ENCODE measurements at places on chromosomes 2 and 18.

- no peak for DNase-seq
Observed at GRCh38 chr2:235594041-235594440, 100.2 kb downstream of the AGAP1 start.

- no peak for DNase-seq
Observed at GRCh38 chr2:70767079-70767698, 811 bp downstream of the ADD2 start.

DNA sequence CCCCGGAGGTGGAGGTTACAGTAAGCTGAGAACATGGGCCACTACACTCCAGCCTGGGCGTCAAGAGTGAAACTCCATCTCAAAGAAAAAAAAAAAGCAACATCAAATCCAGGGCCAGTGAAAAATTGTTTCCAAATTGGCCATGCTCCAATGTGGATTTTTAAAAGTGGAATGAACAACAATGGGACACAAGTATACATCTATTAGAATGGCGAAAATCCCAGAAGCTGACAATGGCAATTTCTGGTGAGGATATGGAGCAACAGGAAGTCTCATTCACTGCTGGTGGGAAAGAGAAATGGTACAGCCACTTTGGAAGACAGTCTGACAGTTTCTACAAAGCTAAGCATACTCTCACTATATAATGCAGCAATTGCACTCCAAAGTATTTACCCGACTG lies 161.4 kb downstream of the UXS1 start:
- no peak for DNase-seq

GRCh38 chr2:3728104-3729054 lies 25.0 kb downstream of the DCDC2C start:
- DNase-seq: no peak

DNA sequence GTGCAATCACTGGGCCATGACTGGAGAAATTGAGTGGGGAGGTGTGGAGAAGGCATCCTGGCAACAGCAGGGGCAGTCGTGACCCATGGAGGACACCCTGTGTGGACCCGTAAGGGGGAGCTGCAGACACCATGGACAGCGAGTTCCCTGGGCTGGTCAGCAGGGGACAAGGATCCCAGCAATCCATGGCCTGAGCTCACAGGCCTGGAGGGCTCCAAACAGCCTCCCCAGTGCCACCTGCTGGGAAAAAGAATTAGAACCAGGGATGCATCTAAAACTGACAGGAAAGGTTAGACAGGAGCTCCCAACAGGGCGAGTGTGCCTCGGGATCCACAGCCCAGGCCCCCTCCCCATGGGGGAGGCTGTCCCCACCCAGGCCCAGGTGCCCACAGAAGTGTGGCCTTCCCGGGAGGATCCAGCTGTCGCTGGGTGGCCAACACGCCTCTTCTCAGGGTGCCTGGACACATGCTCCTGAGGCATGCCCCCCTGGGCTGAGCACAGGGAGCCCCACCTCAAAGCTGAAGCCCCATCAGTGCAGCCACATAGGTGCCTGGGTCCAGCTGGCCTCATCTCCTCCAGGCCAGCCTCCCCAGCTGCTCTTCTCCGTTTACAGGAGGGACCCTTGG lies 20.5 kb upstream of the KIF1A start:
- DNase-seq: no peak

GRCh38 chr2:164134336-164134735 lies 398.5 kb upstream of the FIGN start:
- no peak for DNase-seq

DNA sequence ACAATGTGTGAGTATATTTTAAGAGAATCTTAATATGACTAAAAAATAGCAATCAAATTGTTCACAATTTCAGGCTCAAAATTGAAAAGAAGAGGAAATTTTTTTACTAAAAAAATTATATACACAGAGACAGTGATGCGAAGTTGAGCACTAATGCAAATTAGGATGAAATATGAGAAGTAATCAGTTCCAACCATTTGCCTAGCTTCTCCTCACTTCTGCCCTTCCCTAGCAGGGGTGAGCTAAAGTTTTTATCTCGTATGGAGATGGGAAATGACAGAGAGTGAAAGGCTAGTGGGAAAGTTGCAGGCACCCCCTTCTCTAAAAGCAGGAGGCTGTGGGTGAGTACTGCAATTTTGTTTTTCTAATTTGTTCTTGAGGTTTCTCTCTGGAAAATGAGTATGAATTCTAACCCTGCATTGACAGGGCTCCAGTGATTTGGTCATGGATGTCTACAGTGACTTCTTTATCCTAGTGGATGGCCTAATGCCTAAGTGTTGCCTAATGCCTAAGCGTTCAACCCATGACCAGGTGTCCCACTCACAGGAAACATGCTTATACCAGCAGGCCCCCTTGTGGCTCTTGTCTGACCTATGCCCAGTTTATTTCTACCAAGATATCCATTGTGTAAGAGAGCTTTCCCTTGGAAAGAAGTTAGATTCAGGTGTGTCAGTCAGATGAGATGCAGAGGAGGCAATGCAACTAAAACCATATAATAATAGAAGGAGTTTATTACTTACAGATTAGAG lies 78.0 kb upstream of the HNMT start:
- no peak for DNase-seq

- DNase-seq: no peak
Observed at GRCh38 chr2:149662556-149662955, 75.0 kb upstream of the MMADHC start.

DNA sequence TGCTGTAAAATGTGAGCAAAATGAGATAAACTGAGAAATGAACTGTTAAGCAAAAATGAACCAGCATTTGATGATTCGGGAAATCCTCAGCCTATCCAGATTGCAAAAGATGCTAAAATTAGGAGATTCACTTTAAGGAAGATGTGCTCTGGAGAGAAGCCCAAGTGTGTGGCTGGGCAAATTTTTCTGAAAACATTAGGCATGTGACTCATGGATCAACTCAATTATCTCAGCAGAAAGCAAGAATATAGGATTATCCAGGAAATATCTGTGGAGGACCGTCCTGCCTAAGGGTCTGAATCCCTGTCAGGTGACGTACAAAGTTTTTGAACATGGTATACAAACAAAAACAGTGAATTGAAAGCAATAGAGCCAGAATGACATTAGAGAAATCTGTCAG lies 1268.3 kb upstream of the TMEFF2 start:
- no peak for DNase-seq

- DNase-seq: no peak
Observed at GRCh38 chr18:46061387-46061786, 10.7 kb downstream of the PSTPIP2 start.

GRCh38 chr18:46174342-46175041 lies 70.3 kb downstream of the HAUS1 start:
- DNase-seq: peak; percentile 79

GRCh38 chr2:43948370-43948769 lies 47.4 kb downstream of the LRPPRC start:
- DNase-seq: no peak

GRCh38 chr2:118539290-118539689 lies 308.2 kb downstream of the EN1 start:
- DNase-seq: no peak

DNA sequence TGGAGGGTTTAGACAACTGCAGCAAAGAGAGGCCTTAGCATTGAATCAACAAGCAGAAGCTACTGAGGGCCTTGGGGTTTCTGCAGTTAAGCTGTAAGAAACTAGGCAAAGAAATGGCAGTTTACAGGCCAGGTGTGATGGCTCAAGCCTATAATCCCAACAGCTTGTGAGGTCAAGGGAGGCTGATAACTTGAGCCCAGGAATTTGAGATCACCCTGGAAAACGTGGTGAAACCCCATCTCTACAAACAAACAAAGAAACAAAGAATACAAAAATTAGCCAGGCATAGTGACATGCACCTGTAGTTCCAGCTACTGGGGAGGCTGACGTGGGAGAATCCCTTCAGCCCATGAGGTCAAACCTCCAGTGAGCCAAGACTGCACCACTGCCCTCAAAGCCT lies 421.6 kb upstream of the CHST9 start:
- no peak for DNase-seq

DNA sequence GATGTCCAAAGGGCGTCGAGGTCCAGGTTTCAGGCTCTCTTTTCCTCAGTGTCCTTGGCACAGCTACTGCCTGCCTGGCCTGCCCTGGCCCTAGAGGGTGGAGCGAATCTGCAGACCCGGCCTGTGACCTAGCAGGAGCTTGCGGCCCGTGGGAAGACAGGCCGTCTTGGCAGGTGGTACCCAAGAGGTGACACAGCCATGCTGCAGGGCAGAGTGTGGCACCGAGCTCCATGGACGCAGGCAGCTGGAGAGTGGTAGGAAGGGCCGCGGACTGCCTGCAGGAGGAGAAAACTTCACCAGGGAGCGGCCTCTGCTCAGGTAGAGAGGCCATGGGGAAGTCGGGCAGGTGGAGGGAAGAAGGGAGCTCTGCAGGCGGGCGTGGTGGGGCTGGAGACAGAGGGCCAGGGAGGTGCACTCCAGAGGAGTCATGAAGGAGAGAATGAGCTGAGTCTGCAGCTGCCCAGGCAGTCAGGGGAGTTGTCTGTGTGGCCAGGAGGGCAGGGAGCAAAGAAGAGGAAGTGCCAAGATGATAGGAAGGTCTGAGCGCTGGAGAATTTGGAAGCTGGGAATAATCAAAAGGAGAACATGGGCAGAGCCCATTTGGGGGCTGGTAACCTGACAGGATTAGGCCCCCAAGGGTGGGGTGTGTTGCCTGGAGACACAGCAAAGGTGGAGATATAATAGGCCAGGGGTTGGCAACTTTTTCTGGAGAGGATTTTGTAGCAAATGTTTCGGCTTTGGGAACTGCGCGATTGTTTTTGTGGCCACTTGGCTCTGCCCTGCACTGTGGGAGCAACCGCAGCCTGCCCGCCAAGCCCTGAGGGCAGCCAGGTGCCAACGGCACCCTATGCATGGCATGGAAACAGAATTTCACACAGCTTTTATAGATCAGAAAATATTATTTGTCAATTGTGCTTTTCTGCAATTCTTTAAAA lies 154.4 kb upstream of the PXDN start:
- no peak for DNase-seq

DNA sequence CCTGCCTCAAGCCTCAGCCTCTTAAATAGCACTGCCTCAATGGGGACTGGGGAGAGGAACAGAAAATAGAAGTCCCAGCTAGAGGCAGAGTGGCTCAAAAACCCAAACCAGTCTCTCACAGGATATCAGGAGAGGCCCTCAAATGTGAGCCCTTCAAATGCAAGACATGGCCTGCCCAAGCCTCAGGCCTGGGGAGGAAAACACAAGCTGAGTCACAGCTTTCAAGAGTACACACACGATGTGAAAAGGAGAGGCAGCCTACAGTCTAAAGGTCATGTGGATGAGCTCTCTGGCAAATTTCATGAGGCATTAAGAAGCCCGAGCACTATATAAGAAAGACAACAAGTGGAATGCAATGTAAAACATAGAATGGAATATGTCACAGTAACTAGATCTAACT lies 316.6 kb upstream of the MEX3C start:
- DNase-seq: no peak

All from aorta (tissue), 5 donors.